Vagina (tissue), 2 donors: ENCODE measurements at places on chromosomes 5 and 9. TPM values are rescaled to one million over a fixed set of nuclear protein-coding genes. Genes with fewer than 3 reads are reported as not detected.

DNA sequence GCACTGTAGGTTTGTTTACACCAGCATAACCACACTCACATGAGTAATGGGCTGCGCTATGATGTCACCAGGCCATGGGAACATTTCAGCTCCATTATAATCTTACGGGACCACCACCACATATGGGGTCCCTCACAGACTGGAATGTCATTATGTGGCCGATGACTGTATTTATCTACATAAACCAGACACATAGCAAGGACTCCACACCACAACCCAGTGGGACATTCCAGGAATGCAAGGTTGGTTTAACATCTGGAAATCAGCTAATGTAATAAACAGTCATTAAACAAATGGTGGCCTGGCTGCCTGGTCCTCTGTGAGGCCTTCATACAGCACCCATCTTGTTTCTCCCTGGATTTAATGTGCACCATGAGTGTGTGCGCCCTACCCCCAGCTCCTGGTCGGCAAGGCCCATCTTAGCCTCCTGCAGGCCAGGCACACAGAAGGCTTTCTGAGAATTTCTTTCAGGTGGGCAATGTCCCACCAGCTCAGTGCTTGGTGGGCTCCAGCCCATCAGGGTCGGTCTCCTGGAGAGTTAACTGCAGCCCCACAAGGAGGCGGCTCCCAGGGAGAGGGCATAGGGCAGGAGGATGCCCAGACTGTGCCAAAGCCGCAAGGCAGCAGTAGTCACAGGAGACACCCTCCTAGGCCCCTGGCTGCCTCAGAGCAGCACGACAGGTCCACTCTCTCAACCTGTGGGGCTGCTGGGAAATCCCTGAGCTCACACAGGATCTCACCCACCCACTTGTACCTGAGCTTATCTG is 35.9 kb upstream of the SARDH start:
- H3K36me3 ChIP-seq, result peaks cover 20% of the 10 kb centered on the region
- H3K27me3 ChIP-seq, result no peaks in the 10 kb centered on the region
- no peak overlapping the region for H3K27ac ChIP-seq
- DNase-seq, result no peak

DNA sequence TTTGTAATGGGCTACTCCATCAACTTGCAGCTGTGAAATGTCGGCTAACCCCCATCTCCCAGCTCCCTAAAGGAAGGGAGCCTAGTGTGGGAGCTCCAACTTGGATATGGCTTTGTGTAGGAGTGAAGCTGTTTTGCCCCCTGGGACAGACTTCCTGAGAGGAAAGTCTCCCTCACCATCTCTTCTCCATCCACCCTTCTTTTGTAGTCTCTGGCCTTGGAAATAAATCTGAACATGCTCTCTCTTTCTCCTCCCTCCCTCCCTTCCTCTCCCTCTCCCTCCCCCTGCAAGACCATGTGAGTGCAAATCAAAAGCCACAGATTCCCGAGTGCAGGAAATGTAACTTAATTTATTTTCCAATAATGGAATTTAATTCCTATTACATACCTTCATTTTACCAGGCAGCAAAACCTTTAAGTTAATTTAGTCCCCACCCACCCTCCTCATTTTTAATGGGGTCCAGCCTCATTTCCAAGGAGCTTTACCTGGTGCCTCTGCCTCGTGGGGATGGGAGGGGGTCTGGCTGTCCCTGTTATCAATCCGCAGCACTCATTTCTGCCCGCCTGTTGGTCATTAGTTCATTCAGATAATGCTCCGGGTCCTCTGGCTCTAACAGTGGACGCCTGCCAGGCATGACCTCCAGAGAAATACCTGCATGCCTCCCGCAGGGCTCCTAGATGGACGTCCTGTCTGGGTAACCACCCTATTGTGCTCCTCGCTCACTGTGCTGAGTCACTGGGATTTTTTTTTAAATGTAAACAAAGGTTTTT is 122.9 kb upstream of the TAF11L2 start:
- H3K4me1 ChIP-seq, result no peaks in the 10 kb centered on the region
- H3K36me3 ChIP-seq, result no peaks in the 10 kb centered on the region
- no peak overlapping the region for H3K4me3 ChIP-seq
- H3K27ac ChIP-seq, result no peak overlapping the region

GRCh38 chr9:98130576-98131228 is 11.7 kb upstream of the TRIM14 start:
- H3K27me3 ChIP-seq, result no peaks in the 10 kb centered on the region
- H3K4me3 ChIP-seq, result no peak overlapping the region

- no peaks in the 10 kb centered on the region for H3K27me3 ChIP-seq
- H3K4me1 ChIP-seq, result no peaks in the 10 kb centered on the region
Observed at GRCh38 chr5:128156521-128156920, 73.0 kb downstream of the SLC12A2 start.

DNA sequence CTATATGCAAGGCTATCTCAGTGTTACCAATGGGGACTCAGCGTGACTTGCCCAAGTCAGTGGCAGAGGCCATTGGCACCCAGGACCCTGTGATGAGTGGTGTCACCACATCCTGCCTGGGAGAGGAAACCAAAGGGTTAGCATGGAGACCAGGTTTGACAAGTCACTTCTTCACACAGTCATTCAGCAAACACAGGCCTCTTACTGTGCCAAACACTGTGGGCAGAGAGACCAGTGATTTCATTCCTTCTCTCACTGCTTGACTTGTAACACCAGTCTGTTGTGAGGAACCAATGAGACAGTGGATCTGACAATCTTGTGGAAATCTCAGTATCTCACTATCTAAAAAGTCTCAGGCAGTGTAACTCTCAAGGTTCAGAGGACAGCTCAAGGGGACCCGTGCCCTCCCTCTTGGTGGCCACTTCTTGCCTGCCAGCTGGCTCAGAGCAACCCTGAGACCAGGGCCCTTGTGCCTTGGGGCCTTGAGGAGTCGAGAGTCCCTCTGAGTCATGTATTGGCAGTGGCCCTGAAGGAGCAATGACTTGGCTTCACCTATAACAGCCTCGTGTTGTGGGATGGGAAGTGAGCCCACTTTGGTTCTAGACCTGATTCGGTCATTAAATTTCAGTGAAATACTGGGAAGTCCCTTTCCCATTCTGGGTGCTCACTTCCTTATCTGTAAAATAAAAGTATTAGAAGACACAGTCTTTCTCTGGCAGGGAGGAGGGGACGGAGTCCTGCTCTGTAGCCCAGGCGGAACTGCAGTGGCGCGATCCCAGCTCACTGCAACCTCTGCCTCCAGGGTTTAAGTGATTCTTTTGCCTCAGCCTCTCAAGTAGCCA is 1.6 kb downstream of the FABP6 start:
- no peak overlapping the region for H3K4me3 ChIP-seq
- no peak for DNase-seq

DNA sequence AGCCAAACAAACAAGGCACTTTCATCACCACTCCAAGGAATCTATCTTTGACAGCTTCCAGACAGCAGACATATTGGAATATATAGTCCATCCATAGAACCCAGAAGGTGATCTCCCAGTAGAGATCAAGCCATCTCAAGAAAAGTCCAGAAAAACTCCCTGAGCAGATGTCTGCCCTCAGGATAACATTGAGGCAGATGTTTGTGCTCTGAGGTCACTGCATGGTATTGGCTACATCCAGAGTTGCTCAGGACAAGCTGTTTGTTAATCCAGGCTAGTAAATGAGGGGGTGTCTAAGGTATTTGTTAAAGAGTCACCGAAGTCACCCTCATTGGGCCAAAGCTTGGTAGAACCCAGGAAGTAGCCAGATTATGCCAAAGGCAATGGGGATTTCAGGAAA is 556.3 kb upstream of the KLF4 start:
- H3K27ac ChIP-seq, result no peak overlapping the region
- no peak overlapping the region for H3K4me3 ChIP-seq
- peak; percentile 37 for DNase-seq
- H3K4me1 ChIP-seq, result peaks cover 11% of the 10 kb centered on the region

- H3K27me3 ChIP-seq, result no peaks in the 10 kb centered on the region
- H3K36me3 ChIP-seq, result no peaks in the 10 kb centered on the region
- DNase-seq, result no peak
- H3K4me1 ChIP-seq, result no peaks in the 10 kb centered on the region
Observed at GRCh38 chr5:40549616-40550015, 130.1 kb upstream of the PTGER4 start.

DNA sequence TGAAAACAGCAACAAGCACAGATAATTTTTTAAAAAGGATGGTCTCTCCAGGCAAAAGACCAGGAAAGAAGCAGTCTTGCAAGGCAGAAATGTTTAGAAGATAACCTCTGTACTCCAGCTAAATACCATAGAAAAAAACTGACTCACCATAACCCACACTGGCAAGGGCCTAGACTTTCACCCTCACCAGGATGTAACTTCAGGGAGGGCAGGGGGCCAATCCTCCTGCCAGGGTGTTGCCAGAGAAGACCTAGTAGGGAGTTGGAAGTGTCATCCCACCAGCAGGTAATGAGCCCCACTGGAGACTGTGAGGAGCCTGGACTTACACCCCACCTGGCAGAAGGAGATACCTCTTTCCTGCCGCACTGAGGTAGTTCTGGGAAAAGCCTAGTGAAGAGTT is 97.6 kb downstream of the PRELID2 start:
- DNase-seq, result no peak
- no peaks in the 10 kb centered on the region for H3K4me1 ChIP-seq
- no peaks in the 10 kb centered on the region for H3K36me3 ChIP-seq
- no peak overlapping the region for H3K4me3 ChIP-seq

DNA sequence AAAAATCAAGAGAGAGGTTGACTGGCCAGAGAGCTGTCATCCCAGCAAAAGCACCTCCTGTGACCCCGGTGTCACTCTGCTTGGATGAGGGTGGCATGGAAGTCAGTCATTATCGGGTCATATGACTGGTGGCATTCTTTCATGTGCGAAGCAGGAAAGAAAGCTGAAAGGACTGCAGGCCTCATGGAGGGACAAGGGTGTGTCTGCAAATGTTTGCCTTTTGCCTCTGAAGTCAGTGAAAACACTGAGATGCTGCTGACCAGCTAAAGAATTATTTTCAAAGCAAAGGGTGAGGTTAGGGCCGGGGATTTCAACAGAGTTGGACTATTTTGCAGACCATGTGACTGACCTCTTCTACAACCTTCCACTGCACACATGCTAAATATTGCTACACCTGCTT is 298.3 kb downstream of the CSNK1G3 start:
- H3K4me3 ChIP-seq, result no peak overlapping the region
- H3K36me3 ChIP-seq, result no peaks in the 10 kb centered on the region
- no peaks in the 10 kb centered on the region for H3K27me3 ChIP-seq
- H3K4me1 ChIP-seq, result peaks cover 41% of the 10 kb centered on the region
- H3K27ac ChIP-seq, result no peak overlapping the region

DNA sequence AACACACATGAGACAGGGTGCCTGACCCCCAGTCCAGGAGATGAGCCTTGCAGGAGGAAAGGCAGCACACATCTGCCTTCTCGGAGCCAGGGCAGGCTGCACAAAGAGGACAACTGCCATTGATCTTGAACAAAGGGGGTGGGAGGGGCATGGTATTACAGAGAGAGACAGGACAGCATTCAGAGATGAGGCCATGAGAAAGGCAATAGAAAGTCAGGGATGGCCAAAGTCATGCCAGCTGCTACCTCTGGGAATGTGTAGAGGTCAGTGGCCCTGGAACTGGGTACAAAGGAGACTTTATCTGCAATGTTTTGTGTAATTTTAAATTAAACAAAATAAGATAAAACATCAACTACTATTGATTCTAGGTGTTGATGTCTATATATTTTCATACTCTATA is 43.2 kb downstream of the WDR36 start:
- H3K4me3 ChIP-seq, result no peak overlapping the region
- DNase-seq, result no peak
- no peaks in the 10 kb centered on the region for H3K36me3 ChIP-seq

- H3K4me1 ChIP-seq, result peaks cover 5% of the 10 kb centered on the region
- no peaks in the 10 kb centered on the region for H3K27me3 ChIP-seq
- DNase-seq, result no peak
Observed at GRCh38 chr5:143217065-143217803, 186.3 kb downstream of the NR3C1 start.

GRCh38 chr5:147712019-147712418 is 70.5 kb downstream of the JAKMIP2 start:
- H3K4me3 ChIP-seq, result no peak overlapping the region
- H3K27me3 ChIP-seq, result no peaks in the 10 kb centered on the region
- no peaks in the 10 kb centered on the region for H3K4me1 ChIP-seq
- H3K27ac ChIP-seq, result no peak overlapping the region

- DNase-seq, result no peak
- H3K36me3 ChIP-seq, result no peaks in the 10 kb centered on the region
- H3K4me3 ChIP-seq, result no peak overlapping the region
- no peaks in the 10 kb centered on the region for H3K4me1 ChIP-seq
Observed at GRCh38 chr9:128232528-128233428, 29.6 kb downstream of the DNM1 start.

PHAX gene
- total RNA-seq, result 44.7 TPM

ZNF366 gene
- 3.2 TPM for total RNA-seq

C9 gene
- total RNA-seq, result not detected

OSMR gene
- total RNA-seq, result 69.0 TPM

KCNIP1 gene
- not detected for total RNA-seq
